ENCODE measurements at places on chromosomes 12 and 14.

DNA sequence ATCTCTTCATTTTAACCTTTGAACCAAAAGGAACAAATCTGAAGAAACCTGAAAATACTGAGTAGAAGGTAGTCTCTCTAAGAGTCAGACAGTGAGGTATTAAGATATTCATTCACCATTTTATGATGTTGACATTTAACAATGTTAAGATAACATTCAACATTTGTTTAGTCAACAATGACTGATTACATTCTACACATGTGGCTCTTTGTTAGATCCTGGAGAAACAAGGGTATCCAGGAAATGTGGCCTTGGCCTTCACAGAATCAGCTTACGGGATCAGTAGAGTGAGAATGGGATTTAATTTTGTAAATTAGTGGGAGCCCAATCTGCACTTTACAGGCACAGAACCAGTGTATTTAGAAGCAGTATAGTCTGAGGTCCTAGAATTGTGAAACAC is 355.5 kb downstream of the KCNH5 start:
- no peak for DNase-seq

DNA sequence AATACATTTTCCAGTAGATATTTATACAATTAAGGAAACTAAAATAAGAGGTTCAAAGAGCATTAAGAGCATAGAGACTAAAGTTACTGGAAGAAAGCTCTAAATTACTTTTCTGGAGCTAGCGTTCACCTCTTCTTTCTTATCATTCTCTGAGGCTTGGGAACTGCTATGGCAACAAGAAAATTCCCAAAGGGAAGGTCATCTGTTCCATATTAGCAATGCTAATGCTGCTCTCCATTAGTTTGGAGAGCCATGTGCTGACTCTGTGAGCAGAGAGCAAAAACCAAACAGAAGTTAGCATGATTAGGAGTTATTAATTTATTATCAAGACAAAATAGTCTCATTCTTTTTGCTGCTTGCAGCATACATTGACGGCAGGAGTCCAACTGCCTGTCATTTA is 143.1 kb upstream of the SLC16A7 start:
- DNase-seq = no peak

- no peak for DNase-seq
Measured at GRCh38 chr12:114998750-114999128, 314.8 kb upstream of the TBX3 start.

- DNase-seq = no peak
Measured at GRCh38 chr14:83347874-83348273, 1814.2 kb upstream of the SEL1L start.

GRCh38 chr14:105853907-105854599 is 327.7 kb downstream of the TMEM121 start:
- DNase-seq = no peak

GRCh38 chr12:22856178-22856577 is 231.2 kb downstream of the ETNK1 start:
- no peak for DNase-seq

- no peak for DNase-seq
Measured at GRCh38 chr14:81388336-81388735, 11.8 kb downstream of the STON2 start.
